ENCODE measurements at places on chromosomes 6 and 20.

DNA sequence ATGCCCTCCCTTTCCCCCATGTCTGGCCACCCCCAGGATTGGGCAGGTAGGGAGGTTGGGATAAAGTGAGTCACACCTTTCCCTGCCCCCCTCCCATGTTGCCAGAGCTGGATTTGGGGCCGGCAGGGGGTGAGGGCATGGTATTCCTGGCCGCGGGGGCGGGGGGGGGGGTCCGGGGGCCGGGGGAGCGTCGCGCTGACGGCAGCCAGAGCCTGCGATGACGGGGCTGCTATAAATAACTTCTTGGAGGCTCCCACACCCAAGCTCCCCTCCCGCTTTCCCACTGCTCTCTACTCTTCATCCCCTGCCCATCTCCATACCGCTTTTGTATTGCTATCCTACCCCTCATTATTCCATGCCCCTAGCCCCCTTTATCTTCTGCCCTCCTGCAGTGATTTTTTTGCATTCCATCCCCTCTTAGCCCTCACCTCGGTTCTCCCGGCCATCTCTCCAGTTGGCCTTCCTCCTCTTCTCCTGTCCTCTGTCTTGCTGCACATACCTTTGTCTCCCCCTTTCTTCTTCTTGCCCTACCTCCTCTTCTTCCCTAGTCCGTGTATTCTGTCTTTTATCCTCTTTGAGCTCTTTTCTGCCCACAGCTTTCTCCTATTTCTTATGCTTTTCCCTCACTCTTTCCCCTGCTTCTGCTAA, 13.8 kb downstream of the SYNGAP1 start:
- no peak for DNase-seq

DNA sequence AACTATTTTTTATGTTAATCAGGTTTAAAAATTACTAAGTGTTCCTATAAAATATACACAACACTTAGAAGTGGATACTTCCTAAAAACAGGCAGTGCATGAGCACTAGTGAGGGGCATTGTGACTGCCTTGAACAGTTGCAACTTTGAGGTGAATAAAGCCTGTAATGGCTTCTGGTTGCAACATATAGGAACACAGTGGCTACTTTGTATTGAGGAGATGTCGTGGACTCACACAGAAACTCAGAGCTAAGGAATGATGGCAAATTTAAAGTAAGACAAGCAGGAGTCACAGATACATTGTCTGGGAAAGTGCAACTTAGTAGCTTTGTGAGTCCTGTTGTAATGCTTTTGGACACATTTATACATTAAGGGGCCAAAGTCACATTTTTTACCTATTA, 861 bp upstream of the HLA-A start:
- DNase-seq = no peak

GRCh38 chr6:3484946-3485345, 28.1 kb upstream of the SLC22A23 start:
- DNase-seq = no peak

GRCh38 chr6:17354700-17355403, 38.5 kb upstream of the CAP2 start:
- DNase-seq = no peak

GRCh38 chr20:62286493-62287064, 16.2 kb upstream of the ADRM1 start:
- no peak for DNase-seq

GRCh38 chr6:138517635-138518034, 18.3 kb upstream of the NHSL1 start:
- DNase-seq = no peak
